GM12878 (cell line): ENCODE measurements at places on chromosomes 12 and 14. TPM values are rescaled to one million over a fixed set of nuclear protein-coding genes. Genes with fewer than 3 reads are reported as not detected.

Gene RNF212B
- not detected in 2 replicates for total RNA-seq

GRCh38 chr12:124352839-124353238, 57.9 kb downstream of the RFLNA start:
- no peaks in the 10 kb centered on the region for H3K27me3 ChIP-seq
- no peak for DNase-seq
- H3K27ac ChIP-seq = no peak overlapping the region
- H3K36me3 ChIP-seq = peaks cover 50% of the 10 kb centered on the region
- no peaks in the 10 kb centered on the region for H3K4me1 ChIP-seq

DNA sequence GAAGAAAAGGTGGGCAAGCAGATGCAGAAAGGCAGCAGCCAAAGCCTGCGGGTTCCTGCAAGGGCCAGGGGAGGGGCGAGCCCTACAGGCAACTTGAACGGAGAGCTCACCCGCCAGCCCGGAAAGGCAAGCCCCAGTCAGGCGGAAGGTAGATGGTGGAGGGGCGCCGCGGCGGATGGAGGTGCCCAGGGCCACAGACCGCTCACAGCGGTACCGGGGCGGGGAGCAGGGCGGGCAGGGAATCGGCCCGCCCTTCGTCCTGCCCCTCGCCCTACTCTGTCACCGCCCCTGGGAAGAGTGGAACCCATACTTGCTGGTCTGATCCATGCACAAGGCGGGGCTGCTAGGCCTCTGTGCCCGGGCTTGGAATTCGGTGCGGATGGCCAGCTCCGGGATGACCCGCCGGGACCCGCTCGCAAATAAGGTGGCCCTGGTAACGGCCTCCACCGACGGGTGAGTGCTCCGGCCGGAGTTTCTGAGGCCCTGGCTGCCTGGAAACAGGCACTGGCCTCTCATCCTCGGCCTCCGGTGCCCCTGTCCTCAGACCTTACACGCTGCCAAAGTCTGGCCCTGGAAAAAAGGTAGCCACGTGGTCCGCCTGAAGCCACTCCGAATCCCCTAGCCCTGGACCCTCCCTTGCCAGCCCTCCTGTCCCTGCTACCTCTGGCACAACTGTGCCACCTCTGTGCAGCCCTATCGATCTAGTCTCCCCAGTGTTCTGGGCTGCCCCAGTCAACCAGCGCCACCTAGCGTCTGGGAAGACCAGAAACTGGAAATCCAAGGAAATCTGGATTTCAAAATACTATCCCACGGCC, at the start of gene DHRS4:
TSS of gene DHRS4 (plus strand) at position 307 of the 815 bp plus-strand sequence. CDS start at position 326, 19 bp downstream.
- peak within 1 kb of the TSS; percentile 73 for H3K4me3 ChIP-seq
- no peaks in the 10 kb centered on the region for H3K36me3 ChIP-seq
- peak; percentile 47 for DNase-seq
- no peaks in the 10 kb centered on the region for H3K27me3 ChIP-seq
- no peaks in the 10 kb centered on the region for H3K4me1 ChIP-seq

DNA sequence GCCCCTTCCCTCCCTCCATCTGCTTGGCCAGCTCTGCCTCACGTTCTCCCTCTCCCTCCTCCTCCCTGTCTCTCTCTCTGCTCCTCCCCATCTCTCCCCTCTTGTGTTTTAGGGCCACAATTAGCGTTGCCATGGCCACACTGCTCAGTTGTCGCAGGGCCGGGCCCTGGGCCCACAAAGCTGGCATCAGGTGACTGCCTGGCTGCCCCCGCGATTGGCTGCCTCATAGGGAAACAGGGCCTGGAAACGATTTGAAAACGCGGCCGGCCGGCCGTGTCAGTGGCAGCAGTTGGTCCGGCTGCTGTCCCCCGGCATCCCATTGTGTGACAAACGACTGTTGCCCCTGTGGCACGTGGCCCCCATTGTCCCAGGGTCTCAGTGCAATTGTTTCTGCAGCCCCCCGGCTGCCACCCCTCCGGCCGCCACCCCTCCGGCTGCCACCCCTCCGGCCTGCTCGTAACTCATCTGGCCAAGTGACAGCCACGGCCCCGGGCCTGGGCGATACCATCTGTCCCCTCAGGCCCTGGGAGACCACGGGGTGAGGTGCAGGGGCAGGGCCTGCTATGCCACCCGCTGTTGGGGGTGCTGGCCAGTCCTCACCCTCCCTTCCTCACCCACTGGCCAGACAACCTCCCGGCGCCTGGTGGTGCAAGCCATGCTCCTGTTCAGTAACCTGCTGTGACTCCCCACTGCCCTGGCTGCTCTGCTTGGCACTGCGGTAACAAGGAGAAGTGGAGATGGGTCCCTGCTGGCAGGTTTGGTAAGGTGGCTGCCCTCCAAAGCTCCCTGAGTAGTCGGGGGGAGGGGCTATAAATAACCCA, 17.4 kb downstream of the FOXN4 start:
- H3K36me3 ChIP-seq = no peaks in the 10 kb centered on the region
- H3K4me3 ChIP-seq = no peak overlapping the region
- DNase-seq = no peak
- no peak overlapping the region for H3K27ac ChIP-seq
- no peaks in the 10 kb centered on the region for H3K4me1 ChIP-seq

- no peaks in the 10 kb centered on the region for H3K4me1 ChIP-seq
- H3K27me3 ChIP-seq = no peaks in the 10 kb centered on the region
- no peaks in the 10 kb centered on the region for H3K36me3 ChIP-seq
- DNase-seq = no peak
- no peak overlapping the region for H3K27ac ChIP-seq
These were observed 261.4 kb downstream of the GRIN2B start for GRCh38 chr12:13719986-13720385.

Gene A2M
- 2.0 and 3.5 TPM in 2 replicates for total RNA-seq

Gene RTN1
- total RNA-seq = 0.27 TPM in 1 of 2 replicates, not detected in the other

- no peaks in the 10 kb centered on the region for H3K36me3 ChIP-seq
- H3K27me3 ChIP-seq = no peaks in the 10 kb centered on the region; the same call in 1 of the 2 replicates
- no peak overlapping the region for H3K27ac ChIP-seq
- no peaks in the 10 kb centered on the region for H3K4me1 ChIP-seq
- no peak for DNase-seq
These were observed 42.4 kb downstream of the NUAK1 start for GRCh38 chr12:106096376-106096775.

GRCh38 chr14:96797582-96798349, 584 bp downstream of the VRK1 start:
- no peaks in the 10 kb centered on the region for H3K36me3 ChIP-seq
- H3K4me1 ChIP-seq = peaks cover 4% of the 10 kb centered on the region
- peak overlapping the region; percentile 97 for H3K4me3 ChIP-seq

DNA sequence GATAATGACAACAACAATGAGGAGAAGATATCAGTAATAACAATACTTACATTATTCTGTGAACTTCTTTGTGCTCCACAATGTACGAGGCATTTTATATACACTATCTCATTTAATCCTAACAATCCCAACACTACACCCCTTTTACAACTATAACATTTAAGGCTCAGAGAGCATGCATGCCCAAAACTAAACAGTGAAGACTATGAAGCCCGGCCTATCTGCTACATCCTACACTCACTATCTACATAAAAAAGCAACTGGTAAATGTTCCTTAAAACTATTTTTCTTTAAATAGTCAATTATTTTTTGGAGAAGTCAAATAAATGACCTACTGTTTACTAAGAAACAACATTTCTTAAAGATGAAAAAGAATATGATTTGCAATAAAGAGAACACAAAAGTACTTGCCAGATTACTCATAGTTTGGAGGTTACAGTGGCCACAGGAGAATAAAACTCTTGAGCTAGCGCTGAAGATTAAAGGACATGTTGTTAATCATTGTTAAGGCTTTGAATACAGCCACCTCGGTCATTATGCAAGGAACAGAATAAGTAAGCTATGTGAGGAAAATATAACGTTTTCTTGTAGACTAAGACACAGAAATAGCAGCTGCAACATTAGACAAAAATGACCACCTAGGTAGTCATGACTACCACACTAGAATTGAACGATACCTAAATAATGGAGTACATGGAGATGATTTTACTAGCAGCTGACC, 56.7 kb downstream of the EPS8 start:
- H3K4me1 ChIP-seq = no peaks in the 10 kb centered on the region
- no peaks in the 10 kb centered on the region for H3K27me3 ChIP-seq
- H3K27ac ChIP-seq = no peak overlapping the region
- DNase-seq = peak; percentile 57

GRCh38 chr12:91127306-91127705, 16.0 kb upstream of the LUM start:
- DNase-seq = no peak
- H3K27ac ChIP-seq = no peak overlapping the region
- no peaks in the 10 kb centered on the region for H3K4me1 ChIP-seq
- H3K36me3 ChIP-seq = no peaks in the 10 kb centered on the region

Gene C14orf119
- 35.9 and 40.4 TPM in 2 replicates for total RNA-seq

Gene CCDC38
- 0.08 TPM in 1 of 2 replicates, not detected in the other for total RNA-seq

Gene TRPV4
- 0.08 TPM in 1 of 2 replicates, not detected in the other for total RNA-seq
